Right cardiac atrium (tissue), 5 donors: ENCODE measurements at places on chromosomes 1 and 21.

DNA sequence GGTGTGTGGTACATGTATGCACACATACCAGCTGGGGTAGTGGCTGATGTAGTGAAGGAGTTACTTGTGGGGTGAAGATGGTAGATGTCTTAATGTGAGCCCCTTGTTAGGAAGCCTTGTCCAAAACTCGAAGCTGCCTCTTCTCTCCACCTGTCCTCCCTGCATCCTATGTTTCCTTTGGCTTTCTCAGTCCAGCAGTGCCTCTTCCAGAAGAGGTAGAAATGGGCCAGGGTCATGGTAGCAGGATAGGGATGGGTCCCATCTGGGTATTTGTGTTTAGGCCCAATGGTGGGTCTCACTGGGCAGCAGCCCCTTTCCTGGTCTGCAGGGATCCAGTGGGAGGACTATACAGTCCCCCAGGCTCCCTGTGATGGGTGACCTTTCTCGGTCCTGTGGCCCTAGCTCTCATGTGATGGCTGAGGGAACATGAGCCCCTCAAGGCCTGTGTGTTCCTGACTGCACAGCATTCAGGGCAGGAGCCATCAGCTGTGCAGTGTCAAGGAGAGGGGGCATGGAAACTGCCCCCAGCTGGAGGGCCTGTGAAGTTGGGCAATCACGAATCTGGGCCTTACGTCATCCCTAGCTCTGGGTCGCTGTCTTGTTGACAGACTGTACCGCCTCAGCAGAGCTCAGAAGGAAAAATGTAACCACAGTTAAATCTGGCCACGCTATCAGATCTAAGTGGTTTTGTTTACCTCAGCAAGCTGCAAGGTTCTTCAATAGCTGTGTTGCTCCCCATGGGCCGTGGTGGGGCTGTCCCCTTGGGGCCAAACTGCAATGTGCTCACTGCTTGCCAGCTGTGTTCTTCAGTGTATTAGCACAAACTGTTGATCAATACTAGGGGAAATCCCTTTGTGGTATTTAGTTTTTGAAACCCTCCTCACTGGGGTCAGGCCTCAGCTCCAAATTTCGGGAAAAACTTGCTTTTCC is 82.7 kb downstream of the NOS1AP start:
- DNase-seq: no peak

- DNase-seq: no peak
These were observed 34.1 kb downstream of the TRIT1 start for GRCh38 chr1:39849203-39849602.

DNA sequence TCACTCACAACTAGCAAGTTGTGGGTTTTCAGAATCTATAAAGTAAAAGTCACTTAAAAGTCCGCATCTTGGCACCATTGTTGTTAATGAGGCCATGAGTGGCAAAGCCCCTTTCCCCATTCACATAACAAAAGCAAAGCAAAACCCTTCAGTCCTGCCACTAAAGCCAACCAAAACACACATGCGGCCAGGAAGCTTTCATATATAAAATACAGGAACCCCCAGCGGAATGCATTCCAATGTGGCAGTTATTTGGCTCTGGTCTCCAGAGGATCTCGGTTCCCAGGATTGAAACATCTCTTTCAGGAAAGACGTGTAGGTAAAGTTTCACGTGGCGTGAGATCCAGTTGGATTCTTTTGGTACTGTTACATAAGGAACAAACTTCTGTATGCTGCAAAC is 2.5 kb upstream of the LBR start:
- no peak for DNase-seq

GRCh38 chr1:44792736-44793502 is 4.9 kb upstream of the BEST4 start:
- DNase-seq: peak; percentile 26

- peak; percentile 54 for DNase-seq
These were observed 2.2 kb downstream of the CACNA1E start for GRCh38 chr1:181485287-181486097.

DNA sequence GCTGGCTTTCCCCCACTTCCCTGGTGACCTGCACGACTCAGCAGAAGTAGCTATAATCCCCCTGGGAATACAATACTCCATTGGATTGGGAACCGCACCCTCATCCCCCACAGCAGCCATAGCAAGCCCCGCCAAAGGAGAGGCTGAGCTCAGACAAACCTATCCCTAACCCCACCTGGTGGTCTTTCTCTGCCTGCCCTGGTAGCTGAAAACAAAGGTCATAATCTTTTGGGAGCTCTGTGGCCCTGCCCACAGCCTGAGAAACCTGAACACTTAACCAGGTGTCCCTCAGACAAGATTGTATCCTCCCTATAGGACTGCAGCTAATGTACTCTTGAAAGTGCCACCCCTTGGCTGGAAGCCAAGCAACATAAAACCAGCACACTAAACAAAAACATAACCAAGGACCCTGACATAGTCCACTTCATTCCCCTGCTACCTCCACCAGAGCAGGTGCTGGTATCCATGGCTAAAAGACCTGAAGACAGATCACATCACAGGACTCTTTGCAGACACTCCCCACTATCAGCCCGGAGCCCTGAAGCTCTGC is 71.6 kb upstream of the RUNX1 start:
- no peak for DNase-seq
